ENCODE measurements at places on chromosomes 4 and X.

DNA sequence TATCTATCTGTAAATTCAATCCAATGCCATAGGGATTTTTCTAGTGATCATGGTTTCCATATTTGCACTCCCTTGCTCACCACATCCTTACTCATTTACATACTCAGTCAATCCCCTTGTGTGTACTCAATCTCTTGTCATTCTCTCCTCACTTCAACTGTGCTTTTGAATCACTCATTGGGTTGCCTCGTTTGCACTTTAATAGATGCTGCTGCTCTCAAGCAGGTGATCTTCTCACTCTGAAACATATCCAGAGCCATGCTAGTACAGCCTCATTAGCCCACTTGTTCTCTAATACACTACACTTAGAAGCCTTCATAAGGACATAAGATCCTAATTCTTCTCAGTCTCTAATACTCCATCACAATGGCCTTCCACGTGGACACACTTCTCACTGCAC lies 507.9 kb downstream of the TECRL start:
- no peak for DNase-seq

DNA sequence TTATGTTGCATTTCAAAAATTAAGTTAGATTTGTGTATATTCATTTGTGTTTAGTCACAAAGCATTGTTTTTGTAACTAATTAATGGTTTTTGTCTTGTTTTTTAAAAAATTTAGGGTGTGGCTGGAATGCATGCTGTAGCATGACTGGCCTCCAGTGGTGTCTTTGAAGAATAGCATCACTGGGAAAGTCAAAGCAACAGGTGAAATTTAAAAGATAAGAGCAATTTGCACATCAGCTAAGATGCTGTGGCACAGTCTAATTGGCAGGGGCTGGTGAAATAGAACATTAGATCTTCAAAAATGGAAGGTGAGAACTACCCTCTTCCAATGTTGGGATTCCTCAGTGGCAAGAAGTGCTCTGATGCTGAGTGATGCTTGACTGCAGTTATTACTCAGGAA lies 45.3 kb downstream of the ANK2 start:
- no peak for DNase-seq

GRCh38 chr4:130985371-130985770 lies 1889.4 kb downstream of the C4orf33 start:
- DNase-seq: no peak

DNA sequence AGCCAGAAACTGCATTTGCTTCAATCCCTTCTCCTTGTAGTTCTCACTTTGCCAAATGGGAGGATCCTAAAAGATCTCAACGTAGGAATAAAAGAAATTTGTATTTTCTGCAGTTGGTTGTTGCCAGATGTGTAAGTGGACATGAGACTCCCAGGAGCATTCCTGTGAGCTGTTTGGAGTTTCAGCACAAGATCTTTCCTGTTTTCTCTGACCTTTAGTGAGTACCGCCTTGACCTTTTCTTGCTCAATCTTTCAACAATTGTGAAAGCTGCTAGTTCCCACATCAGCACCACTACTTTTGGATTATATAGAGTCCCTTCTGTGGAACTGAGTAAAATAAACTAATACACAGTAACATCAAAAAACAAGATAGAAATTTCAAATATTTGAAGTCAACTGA lies 683.8 kb upstream of the PABPC4L start:
- no peak for DNase-seq

DNA sequence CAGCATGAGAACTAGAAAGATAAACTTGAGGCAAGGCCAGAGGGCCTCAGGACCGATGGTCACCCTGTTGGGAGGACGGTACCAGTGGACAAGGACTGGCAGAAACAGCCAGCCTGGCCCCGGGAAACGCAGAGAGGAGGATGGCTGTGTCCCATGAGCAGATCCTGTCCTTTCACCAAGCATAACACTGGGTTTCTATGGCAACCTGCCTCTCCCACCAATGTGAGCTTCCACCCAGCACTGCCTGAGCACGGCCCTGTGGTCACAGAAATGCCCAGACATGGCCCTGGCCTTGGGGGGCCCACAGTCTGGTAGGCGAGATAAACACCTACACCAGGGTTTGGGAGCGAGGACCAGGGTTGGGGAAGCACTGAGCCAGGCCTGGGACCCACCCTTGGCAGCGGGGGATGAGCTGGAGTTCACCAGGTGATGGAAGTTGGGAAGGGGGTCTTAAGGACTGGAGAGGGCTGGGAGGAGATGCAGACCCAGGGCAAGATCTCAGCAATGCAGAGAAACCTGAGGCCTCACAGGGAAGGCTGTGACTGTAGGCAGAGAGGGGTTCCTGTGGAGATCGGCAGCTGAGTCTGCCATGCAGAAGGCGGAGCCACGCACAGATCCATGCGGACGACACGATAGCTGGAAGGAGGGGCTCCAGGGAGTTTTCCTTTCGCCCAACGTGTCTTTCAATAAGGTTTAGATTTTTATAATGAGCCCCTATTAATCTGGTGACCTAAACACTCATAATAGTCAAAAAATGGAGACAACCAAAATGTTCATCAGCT lies 32.7 kb upstream of the CRMP1 start:
- DNase-seq: no peak

GRCh38 chrX:97070346-97070745 lies 186.6 kb downstream of the RPA4 start:
- DNase-seq: no peak

DNA sequence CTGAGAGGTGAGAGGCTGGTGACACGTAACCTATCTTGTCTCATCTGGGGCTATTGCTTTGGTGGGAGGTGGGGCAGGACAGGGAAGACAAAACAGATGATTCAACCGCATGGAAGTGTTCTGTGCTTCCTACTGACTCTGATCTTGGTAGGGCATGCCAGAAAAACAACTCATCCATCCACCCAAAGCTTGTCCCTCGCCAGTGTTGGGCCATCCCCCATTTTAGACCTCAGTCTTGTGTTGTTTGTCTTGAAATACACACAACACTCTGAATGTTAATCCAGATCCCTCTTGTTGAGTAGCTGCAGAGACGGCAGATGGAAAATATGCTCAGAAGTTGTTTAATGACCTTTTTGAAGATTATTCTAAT lies 377 bp downstream of the CHRNA9 start:
- no peak for DNase-seq

GRCh38 chrX:130173190-130173895 lies 1.6 kb downstream of the RAB33A start:
- DNase-seq: peak; percentile 17

DNA sequence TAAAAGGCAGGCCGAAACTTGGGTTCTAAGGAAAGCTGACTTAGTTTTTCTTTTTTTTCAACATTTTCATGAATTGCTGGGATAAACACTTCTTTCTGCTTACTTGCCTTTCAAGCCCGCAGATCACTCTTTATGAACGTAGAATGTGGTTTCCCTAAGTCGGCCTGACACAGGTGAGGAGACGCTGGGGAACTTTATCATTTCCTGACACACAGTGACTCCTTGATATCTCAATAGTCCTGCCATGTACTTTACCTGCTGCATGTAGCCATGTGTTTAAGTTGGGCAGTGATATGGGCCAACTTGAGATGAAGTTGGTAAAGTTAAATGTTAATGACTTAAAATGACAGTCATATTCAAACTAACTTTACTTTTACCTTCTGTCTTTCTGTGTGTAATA lies 26.6 kb upstream of the SNCA start:
- DNase-seq: no peak

- peak; percentile 40 for DNase-seq
Observed at GRCh38 chr4:108029016-108029720, 39.5 kb downstream of the HADH start.

GRCh38 chrX:136745215-136746173 lies 35.2 kb downstream of the ARHGEF6 start:
- no peak for DNase-seq

- no peak for DNase-seq
Observed at GRCh38 chr4:87532109-87532508, 2.9 kb upstream of the SPARCL1 start.

- DNase-seq: no peak
Observed at GRCh38 chr4:182089326-182089725, 153.9 kb upstream of the TENM3 start.

GRCh38 chr4:185019456-185020292 lies 1.4 kb downstream of the HELT start:
- DNase-seq: no peak

DNA sequence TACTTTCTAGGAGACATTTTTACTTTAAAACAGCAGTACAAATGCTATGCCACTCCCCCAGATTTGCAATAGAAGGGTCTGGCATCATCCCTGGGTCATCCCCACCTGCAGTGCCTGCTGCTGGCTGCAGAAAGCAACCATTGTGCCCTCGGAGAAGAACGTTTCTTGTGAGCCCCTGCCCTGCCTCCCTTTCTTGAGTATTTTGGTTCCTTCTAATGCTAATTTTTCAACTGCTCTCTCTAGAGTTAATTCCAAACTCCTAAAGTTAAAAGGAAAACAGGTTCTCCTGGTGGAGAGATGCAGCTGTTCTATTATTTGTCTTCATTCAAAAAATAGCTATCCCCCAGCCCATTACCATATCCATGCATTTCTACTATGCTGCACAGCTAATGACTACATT lies 107.1 kb downstream of the IDS start:
- DNase-seq: no peak

- no peak for DNase-seq
Observed at GRCh38 chrX:85630901-85631300, 251.4 kb upstream of the POF1B start.

- no peak for DNase-seq
Observed at GRCh38 chr4:154779362-154779947, 1.6 kb upstream of the RBM46 start.

GRCh38 chr4:56971383-56971782 lies 6.0 kb downstream of the NOA1 start:
- no peak for DNase-seq

- DNase-seq: no peak
Observed at GRCh38 chrX:103538728-103539127, 19.4 kb upstream of the RAB40A start.

- no peak for DNase-seq
Observed at GRCh38 chrX:34401411-34401810, 255.7 kb downstream of the TMEM47 start.

DNA sequence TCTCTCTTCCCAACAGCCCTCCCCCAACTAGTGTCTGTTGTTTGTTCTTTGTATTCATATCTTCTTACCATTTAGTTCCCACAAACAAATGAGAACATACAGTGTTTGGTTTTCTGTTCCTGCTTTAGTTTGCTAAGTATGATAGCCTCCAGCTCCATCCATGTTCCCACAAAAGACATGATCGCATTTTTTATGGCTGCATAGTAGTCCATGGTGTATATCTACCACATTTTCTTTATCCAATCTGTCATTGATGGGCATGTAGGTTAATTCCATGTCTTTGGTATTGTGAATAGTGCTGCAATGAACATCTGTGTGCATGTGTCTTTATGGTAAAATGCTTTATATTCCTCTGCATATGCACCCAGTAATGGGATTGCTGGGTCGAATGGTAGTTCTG lies 283.9 kb upstream of the FGF13 start:
- no peak for DNase-seq

DNA sequence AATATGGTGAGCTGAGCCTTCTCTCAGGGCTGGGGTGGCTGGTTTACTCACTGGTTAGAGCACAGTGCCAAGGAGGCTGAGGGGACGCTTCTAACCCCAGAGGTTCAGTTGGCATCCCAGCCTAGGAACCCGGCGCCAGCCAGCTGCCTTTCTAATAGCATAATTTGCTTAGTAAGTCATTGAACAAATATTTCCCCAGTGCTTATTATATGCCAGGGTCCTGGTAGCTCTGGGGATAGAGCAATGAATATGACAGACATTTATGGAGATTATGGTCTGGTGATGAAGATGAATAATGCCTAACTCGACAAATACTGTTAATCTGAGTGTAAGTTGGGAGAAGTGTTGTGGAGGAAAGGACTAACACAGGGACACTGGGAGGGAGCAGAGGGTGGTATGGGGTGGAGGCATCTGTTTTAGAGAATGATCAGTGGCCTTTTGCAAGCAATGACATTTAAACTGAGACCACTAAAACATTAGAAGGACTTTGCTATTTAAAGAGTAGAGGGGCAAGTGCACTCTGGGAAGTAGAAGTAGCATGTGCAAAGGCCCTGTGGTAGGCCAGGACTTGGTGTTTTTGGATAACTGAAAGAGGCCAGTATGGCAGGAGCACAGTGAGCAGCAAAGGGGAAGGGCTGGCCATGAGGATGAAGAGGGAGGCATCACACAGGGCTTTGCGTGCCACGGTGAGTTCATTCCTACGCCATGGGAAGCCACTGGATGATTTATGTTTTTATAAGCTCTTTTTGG lies 71.9 kb downstream of the ATG4A start:
- no peak for DNase-seq

DNA sequence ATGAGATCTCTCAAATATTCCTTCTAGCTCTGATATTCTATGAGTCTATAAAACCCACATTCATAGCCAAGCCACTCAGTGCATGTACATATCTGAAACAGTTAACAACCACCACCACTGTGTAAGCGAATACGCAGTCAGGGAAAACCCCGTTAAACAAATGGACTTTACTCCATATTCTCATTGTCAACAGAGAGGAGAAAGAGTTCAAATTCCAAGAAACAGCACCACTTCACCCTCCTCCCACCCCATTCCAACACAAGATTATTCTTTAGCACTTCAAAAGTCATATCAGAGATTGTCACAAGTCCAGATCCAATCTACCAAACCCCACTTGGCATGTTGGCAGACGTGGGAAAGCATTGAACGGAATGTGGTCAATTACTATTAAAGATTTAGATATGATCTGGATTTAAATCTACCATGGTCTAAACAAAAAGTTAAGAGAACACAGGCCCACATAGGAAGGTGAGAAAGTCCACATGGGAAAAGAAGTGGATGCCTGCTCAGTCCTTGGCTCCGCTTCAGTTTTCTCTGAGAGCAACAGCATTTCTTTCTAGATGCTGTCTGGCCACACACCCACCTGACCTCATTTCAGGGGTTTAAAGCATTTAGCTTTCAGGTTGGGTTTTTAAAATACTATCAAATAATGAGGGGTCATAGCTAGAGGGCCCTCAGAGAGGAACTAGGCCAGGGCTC lies 39.8 kb upstream of the KLHL13 start:
- no peak for DNase-seq

GRCh38 chr4:147201016-147201415 lies 255.4 kb upstream of the TTC29 start:
- no peak for DNase-seq

DNA sequence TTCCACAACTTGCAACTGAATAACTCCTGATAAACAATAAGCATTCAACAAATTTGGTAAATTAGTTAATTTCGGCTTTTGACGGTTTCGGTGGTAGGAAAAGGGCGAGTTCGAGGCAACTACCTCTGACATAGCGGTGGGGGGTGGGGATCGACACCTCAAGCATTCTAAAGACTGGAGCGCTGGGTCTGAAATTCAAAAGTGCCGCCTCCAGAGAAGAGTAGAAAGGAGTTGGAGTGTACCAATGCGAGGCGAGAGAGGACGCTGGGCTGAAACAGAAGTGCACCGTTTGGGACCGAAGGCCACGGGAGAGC lies 725 bp downstream of the SMC1A start:
- DNase-seq: no peak

- DNase-seq: no peak
Observed at GRCh38 chr4:138334346-138335016, 92.3 kb upstream of the SLC7A11 start.
